HCT116 (cell line): ENCODE measurements at places on chromosomes 16 and 17. TPM values are rescaled to one million over a fixed set of nuclear protein-coding genes. Genes with fewer than 3 reads are reported as not detected.

TBC1D3 gene
- total RNA-seq: not detected

ASPA gene
- not detected for total RNA-seq

RUNDC3A gene
- total RNA-seq: 0.61 TPM

GRCh38 chr16:14121142-14121541 lies 50.0 kb downstream of the MRTFB start:
- no peak for DNase-seq
- no peak overlapping the region for H3K4me3 ChIP-seq
- H3K4me1 ChIP-seq: no peaks in the 10 kb centered on the region

DNA sequence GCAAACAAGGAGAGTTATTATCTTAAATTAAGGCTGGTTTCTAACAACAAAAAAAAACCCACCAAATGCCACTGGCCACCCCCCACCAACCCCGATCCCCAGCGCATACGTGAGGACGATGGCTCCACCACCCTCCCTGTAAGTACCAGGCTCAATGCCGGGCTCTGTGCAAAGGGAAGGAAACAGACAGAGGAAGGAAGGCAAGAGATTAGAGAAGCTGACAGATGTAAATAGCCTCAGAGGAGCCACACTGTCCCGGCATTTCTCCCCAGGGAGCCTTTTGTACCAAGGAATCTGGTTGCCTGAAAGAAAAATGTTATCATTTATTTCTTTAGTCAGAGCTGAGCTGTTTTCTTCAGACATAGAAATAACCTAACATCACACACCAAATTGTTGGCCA lies 13.1 kb downstream of the SOST start:
- no peak for DNase-seq
- no peaks in the 10 kb centered on the region for H3K27me3 ChIP-seq
- no peaks in the 10 kb centered on the region for H3K36me3 ChIP-seq
- H3K4me3 ChIP-seq: no peak overlapping the region

DNA sequence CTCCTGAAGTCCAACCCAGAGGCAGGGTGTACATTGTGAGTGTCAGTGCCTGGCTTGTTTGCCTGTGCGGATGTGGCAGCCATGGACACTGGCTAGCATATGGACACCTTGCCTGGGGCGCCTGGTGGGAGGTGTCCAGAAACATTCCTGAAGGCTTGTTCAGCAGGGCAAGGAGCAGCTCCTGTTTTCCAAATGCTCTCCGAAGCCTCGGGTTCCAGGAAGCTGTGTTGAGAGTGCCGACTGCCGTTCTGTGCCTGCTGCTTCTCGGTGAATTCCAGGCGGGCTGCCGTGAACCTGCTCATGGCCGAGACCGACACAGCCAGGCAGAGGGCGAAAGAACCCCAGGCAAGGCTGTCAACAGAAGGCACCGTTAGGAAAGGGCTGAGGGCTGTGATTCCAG lies 10.9 kb upstream of the DHRS7C start:
- DNase-seq: peak; percentile 38
- H3K27me3 ChIP-seq: no peaks in the 10 kb centered on the region
- H3K36me3 ChIP-seq: no peaks in the 10 kb centered on the region
- H3K27ac ChIP-seq: peak overlapping the region; percentile 16; the same call in 1 of the 2 replicates

DNA sequence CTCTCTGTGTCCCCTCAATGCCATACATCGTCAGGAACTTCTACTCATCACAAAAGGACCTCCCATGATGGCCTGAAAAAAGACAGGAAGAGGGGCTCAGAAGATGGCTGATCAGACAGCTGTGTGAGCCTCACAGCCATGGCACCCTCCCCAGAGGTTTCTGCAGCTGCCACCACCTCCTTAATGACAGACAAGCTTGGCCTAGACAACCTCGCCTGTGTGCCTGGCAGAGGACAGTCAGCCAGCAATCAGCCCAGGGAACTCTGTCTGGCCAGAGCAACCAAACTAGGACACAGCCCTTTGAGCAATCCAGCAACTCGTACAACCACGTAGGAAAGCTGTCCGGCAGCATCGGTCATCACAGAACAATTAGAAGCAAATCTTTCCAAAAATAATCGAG lies 54.2 kb upstream of the MED9 start:
- H3K4me1 ChIP-seq: no peaks in the 10 kb centered on the region; the same call in 1 of the 2 replicates
- H3K36me3 ChIP-seq: no peaks in the 10 kb centered on the region
- no peak for DNase-seq
